Activated T-helper 17 cell treated with anti-CD3 and anti-CD28 coated beads, Interleukin-2, amount 50 U/mL, for 72 hours (primary cell): ENCODE measurements at places on chromosomes 3 and 15.

DNA sequence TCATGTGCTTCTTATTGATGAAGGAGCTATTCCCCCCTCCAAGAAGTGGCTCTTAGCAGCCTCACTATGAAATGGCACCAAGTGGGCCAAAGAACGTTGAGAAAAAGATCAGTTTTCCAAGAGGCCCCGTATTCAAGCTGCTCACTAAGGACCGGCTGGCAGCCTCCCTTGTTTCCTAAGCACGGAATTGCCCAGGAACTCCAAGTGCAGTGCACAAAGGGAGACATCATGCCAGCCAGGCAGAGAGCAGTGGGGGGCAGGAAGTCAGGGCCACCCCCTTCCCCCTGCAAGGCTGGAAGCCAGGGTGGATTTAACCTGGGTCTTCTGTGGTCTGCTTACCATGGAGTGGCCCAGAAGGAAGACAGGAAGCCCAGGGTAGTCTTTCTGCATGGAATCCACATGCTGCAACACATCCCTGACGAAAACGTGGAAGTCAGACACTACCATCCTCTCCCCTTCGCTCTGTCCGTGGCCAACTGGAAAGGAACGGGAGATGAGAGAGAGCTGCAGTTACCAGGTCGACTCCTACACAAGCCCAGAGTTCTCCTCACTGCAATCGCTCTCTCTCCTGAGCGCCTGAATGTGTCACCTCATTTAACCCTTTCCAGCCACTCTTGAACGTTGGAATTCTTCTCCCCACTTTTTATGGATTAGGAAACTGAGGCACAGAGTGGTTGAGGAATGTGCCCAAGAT lies 49.5 kb downstream of the ABTB1 start:
- no peak overlapping the region for H3K4me3 ChIP-seq
- no peak overlapping the region for H3K27ac ChIP-seq
- ATAC-seq, result no peak
- H3K4me1 ChIP-seq, result no peaks in the 10 kb centered on the region

DNA sequence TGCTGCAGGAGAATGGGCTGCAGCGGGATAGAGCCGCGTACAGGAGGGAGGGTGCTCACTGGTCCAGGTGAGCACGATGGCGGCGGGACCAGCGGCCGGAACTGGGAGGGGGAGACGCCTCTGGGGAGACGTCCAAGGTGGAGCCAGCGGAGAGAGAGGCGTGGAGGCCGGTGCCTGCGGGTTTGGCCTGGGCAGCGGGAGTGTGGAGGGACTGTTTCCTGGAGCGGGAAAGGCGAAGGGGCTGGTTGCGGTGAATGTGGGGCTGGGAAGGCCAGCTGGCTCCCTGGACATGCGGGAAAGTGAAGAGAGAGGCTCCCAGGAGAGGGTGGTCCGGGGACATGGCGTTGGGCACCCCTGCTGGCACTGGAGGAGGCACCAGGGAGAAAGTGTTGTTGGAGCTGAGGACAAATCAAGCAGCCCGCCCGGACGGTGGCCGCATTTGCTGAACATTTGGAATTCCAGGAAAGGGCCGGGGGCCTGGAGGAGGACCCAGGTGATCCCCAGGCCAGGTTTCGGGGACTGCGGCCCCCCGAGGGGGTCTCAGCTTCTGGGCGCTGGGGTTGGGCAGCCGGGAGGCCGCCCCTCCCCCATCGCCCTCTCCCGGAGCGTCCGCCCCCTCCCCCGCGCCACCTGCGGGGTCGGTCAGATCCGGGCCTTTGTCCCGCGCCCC lies 34.3 kb downstream of the DNAJB8 start:
- H3K4me3 ChIP-seq, result peak overlapping the region; percentile 35
- peaks cover 8% of the 10 kb centered on the region for H3K36me3 ChIP-seq
- no peak for ATAC-seq
- H3K4me1 ChIP-seq, result peaks cover 7% of the 10 kb centered on the region

DNA sequence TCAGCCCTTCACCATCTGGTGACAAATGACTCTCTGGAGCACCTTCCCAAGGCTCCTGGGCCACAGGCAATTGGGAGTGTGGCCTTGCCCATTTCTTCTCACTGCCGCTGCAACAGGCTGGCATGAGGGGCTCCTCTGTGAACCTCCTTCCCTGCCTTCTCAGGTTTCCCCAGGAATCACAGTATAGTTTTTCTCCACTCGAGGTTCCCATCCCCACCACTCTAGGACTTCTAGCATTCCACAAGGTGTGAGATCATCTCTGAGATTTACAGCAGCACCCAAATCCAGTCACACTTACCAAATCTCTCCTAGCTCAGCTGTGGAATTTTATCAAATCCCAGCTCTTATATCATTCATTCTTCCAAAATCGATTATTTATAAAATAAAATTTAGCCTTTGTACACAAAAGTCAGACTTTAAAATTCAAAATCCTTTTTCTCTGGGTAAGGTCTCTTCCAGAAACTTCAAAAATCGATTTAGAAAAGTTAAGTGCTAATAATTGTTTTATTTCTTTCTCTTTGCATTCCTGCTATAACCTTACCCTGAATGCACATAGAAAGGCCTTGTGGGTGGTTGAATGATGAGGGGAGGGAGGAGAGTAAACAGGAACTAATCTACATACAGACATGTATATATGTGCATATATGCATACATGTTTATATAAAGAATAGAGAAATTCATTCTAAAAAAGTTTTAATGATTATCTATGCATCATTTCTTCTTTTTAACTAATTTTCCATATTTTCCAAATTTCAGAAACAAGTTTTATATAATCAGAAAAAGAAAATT lies 18.9 kb upstream of the ATP13A4 start:
- no peaks in the 10 kb centered on the region for H3K27me3 ChIP-seq
- ATAC-seq, result no peak
- no peaks in the 10 kb centered on the region for H3K36me3 ChIP-seq
- no peak overlapping the region for H3K27ac ChIP-seq
- no peaks in the 10 kb centered on the region for H3K4me1 ChIP-seq

GRCh38 chr3:127320529-127321121 lies 32.8 kb upstream of the PRR20G start:
- ATAC-seq, result no peak
- no peaks in the 10 kb centered on the region for H3K4me1 ChIP-seq
- H3K27ac ChIP-seq, result no peak overlapping the region
- no peaks in the 10 kb centered on the region for H3K36me3 ChIP-seq
- H3K4me3 ChIP-seq, result no peak overlapping the region
- H3K27me3 ChIP-seq, result peaks cover 25% of the 10 kb centered on the region

GRCh38 chr3:171753025-171753472 lies 57.2 kb downstream of the PLD1 start:
- H3K27me3 ChIP-seq, result no peaks in the 10 kb centered on the region
- H3K4me1 ChIP-seq, result no peaks in the 10 kb centered on the region
- no peaks in the 10 kb centered on the region for H3K36me3 ChIP-seq

- H3K27ac ChIP-seq, result no peak overlapping the region
- no peaks in the 10 kb centered on the region for H3K36me3 ChIP-seq
- H3K4me1 ChIP-seq, result no peaks in the 10 kb centered on the region
- no peaks in the 10 kb centered on the region for H3K27me3 ChIP-seq
- no peak overlapping the region for H3K4me3 ChIP-seq
Measured at GRCh38 chr3:193564012-193564411, 9.3 kb upstream of the ATP13A4 start.

GRCh38 chr3:72381584-72381983 lies 466.7 kb downstream of the SHQ1 start:
- H3K4me3 ChIP-seq, result no peak overlapping the region
- H3K27ac ChIP-seq, result peak overlapping the region; percentile 18
- peaks cover 79% of the 10 kb centered on the region for H3K36me3 ChIP-seq
- H3K27me3 ChIP-seq, result no peaks in the 10 kb centered on the region
